Colonic mucosa (tissue), 4 donors: ENCODE measurements at places on chromosomes 6 and 20.
A peak's percentile ranks its signal among the peaks of the same experiment; 100 is the strongest.

GRCh38 chr6:37372116-37372515 lies 18.3 kb downstream of the RNF8 start:
- DNase-seq = no peak

DNA sequence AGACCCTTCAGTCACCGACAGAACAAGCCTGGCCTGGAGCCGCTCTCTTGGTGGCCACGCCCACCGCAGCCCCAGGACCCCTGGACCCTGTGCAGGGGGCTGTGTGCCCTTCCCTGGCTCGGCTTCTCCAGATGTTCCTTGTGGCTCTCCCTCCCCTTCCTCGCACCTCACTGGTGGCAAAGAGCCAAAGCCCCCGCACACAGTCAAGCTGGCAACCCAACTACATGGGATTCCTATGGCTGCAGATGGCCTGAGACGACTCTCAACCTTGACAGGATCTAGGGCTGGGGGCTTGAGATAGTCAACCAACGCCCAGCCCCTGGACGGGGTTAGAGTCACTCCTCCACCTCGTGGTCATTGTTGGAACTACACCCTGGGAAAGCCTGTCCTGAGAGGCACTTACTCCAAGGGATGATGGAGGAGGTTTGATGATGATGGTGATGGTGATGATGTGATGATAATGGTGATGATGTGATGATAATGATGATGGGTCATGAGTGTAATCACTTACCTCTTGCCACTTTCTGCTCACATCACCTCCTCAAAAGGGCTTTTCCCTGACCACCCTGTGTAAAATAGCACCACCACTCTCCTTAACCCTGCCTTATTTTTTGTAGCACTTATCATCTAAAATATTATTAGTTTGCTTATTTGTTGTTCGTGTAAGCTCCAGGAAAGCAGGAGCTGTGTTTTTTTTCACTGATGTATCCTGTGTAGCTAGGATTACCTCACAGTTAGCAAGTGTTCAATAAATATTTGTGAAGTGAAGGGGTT lies 278.4 kb downstream of the LRFN2 start:
- DNase-seq = peak; percentile 73

- no peak for DNase-seq
Observed at GRCh38 chr6:125267806-125268523, 33.8 kb downstream of the HDDC2 start.

- no peak for DNase-seq
Observed at GRCh38 chr6:30913721-30914075, 340 bp upstream of the VARS2 start.

DNA sequence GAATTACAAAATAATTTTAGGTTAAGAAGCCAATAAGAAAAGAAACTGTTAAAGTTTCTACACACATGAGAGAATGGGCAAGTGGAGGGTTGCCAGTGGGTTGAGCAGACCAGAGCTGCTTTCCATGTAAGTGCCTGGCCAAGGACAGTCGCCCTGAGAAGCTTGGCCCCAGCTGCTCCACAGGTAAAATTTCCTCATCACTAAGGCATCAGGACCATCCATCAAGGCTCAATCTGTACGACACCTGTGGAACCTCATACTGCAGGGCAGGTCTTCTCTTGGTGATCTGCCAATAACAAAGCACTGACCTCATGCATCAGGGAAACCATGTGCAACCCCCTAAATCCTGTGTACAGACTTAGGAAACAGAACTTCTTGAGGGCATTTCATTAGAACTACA lies 115.4 kb downstream of the INSM1 start:
- DNase-seq = no peak

DNA sequence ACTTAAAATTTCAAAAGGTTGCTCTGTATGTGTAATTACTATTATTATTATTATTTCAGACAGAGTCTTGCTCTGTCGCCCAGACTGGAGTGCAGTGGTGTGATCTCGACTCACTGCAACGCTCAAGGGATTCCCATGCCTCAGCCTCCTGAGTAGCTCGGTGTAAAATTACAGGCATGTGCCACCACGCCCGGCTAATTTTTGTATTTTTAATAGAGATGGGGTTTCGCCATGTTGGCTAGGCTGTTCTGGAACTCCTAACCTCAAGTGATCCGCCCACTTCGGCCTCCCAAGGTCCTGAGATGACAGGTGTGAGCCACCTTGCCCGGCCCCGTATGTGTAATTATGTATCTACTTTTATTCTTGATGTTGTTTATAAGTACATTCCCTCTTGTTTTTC lies 65.3 kb upstream of the ZNF217 start:
- no peak for DNase-seq

GRCh38 chr6:135534773-135535380 lies 37.3 kb upstream of the AHI1 start:
- DNase-seq = no peak

GRCh38 chr6:124512431-124512830 lies 449.8 kb upstream of the RNF217 start:
- no peak for DNase-seq

DNA sequence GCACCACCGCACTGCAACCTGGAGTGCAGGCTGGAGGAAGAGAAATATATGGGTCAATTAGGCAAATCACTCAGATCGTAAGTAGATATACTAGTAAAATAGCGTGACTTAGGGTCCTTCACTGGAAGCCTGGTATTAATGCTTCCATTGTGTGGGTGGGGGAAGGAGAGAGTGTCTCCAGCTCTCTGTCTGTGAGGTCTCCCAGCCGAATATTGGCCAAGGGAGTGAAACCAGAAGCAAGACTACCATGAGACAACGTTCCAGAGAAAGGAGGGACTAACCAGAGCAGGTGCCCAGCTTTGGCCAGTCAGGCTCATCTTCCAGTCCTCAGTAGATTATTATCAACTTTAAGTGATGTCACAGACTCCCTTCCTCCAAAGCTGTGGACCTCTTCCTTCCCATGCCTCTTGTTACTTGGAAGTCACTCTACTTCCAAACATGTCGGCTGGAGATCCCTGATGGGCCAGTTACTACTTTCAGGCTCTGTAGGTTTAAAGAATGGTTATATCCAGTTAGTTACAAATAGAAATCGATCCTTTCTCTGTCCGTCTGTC lies 28.8 kb downstream of the MTHFD1L start:
- DNase-seq = no peak
